Smooth muscle cell of trachea (primary cell): ENCODE measurements at places on chromosomes 11 and 22. TPM values are rescaled to one million over a fixed set of nuclear protein-coding genes. Genes with fewer than 3 reads are reported as not detected.

Gene ARHGAP20
- 13.8 and 16.0 TPM in 2 replicates for total RNA-seq

Gene SLC6A5
- under 0.01 TPM in 1 of 2 replicates, not detected in the other for total RNA-seq

Gene SMC1B
- not detected in 2 replicates for total RNA-seq

Gene UBQLNL
- 0.15 and 0.17 TPM in 2 replicates for total RNA-seq

Gene CHST1
- total RNA-seq = 0.15 and 0.17 TPM in 2 replicates

Gene GRM5
- not detected in 2 replicates for total RNA-seq

Gene PARVG
- 0.17 TPM in 1 of 2 replicates, not detected in the other for total RNA-seq

Gene KLHDC7B
- total RNA-seq = 0.15 and 0.33 TPM in 2 replicates

Gene MUC5B
- total RNA-seq = not detected in 2 replicates

Gene MS4A7
- not detected in 2 replicates for total RNA-seq

Gene LRRC55
- not detected in 2 replicates for total RNA-seq

Gene MCHR1
- 0.15 and 1.5 TPM in 2 replicates for total RNA-seq

Gene NXPE1
- total RNA-seq = not detected in 2 replicates

Gene OR51B2
- not detected in 2 replicates for total RNA-seq

Gene MMP26
- total RNA-seq = not detected in 2 replicates

Gene PRRG4
- total RNA-seq = under 0.01 and 0.15 TPM in 2 replicates

Gene SELENOM
- total RNA-seq = 82.5 and 153 TPM in 2 replicates

Gene CEP126
- 2.6 and 3.8 TPM in 2 replicates for total RNA-seq

Gene PRR5
- total RNA-seq = 3.3 and 26.0 TPM in 2 replicates

Gene MN1
- 15.7 and 16.0 TPM in 2 replicates for total RNA-seq

Gene LSP1
- total RNA-seq = 3.2 and 19.0 TPM in 2 replicates

Gene CCDC15
- 0.83 and 3.6 TPM in 2 replicates for total RNA-seq

Gene OR52N1
- total RNA-seq = not detected in 2 replicates
